Lung (tissue), 17 donors: ENCODE measurements at places on chromosomes 7 and 10. TPM values are rescaled to one million over a fixed set of nuclear protein-coding genes. Genes with fewer than 3 reads are reported as not detected.

Gene CHAT
- not detected for total RNA-seq

DNA sequence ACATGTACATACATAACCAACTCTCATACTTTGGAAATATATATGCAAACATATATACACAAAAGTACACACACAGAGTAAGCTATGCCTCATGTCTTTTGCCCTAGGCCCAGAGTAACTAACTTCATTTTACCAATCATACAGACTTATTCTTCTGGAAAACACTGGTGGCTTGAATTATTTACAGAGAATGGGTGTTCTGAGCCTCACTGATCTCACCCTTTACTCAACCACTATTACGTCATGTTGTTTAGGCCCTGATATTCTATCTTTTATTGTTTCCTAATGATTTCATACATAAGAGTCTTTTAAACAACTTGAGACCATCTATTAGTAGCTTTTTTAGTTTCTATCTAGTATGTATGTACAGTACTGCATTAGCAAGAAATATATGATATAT, 43.0 kb downstream of the ANK3 start:
- H3K4me3 ChIP-seq: no peak overlapping the region
- no peak overlapping the region for H3K27ac ChIP-seq
- no peaks in the 10 kb centered on the region for H3K36me3 ChIP-seq
- peaks cover 1% of the 10 kb centered on the region for H3K4me1 ChIP-seq
- H3K27me3 ChIP-seq: no peaks in the 10 kb centered on the region
- DNase-seq: no peak

Gene MEOX2
- total RNA-seq: 21.8 TPM

Gene TBXAS1
- total RNA-seq: 86.3 TPM

- no peaks in the 10 kb centered on the region for H3K27me3 ChIP-seq
- H3K4me3 ChIP-seq: no peak overlapping the region
- no peak overlapping the region for H3K27ac ChIP-seq
- no peak for DNase-seq
- no peaks in the 10 kb centered on the region for H3K36me3 ChIP-seq
Measured at GRCh38 chr10:128373071-128373749, 247.0 kb upstream of the MKI67 start.

Gene ASB10
- total RNA-seq: not detected

Gene CTAGE4
- total RNA-seq: 8.2 TPM

DNA sequence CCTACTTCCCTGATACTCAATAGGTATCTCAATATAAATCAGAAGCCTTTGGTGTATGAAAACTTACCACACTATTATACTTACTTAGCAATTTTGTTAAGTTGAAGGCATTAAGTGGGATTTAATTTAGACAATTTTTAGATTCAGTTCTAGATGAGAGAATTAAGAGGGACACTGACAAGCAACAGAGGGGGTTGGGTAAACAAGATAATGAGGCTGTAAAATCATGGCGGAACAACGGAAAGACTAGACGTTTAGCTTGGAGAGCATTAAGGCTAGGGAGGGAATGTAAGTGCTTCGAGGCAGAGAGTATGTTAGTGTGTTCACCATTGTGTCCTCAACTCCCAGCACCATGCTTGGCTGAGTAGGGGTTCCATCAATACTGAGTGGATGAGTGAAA, 71.3 kb downstream of the DENND11 start:
- H3K36me3 ChIP-seq: peaks cover 3% of the 10 kb centered on the region
- no peak overlapping the region for H3K4me3 ChIP-seq
- no peak overlapping the region for H3K27ac ChIP-seq

DNA sequence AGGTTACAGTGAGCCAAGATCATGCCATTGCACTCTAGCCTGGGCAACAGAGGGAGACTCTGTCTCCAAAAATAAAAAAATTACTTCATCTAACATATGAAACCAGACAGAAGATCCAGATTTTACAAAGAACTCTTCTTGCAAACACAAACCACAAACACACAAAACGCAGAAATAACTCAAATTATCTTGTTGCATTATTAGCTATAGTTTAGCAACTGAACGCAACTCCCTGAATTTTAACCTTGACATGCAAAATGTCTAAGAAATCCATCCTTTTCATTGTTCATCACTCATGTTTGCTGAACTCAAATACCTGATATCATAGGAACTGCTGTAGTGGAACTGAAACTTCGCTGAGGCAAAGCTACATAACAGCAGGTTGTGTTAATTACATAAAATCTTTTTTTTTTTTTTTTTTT, 64.1 kb downstream of the MICU1 start:
- no peaks in the 10 kb centered on the region for H3K27me3 ChIP-seq
- H3K4me3 ChIP-seq: no peak overlapping the region
- H3K36me3 ChIP-seq: peaks cover 10% of the 10 kb centered on the region
- no peak overlapping the region for H3K27ac ChIP-seq
- H3K4me1 ChIP-seq: no peaks in the 10 kb centered on the region
